ENCODE measurements at places on chromosomes 5 and 9. TPM values are rescaled to one million over a fixed set of nuclear protein-coding genes. Genes with fewer than 3 reads are reported as not detected.

The TRMO gene
- 11.2 TPM for total RNA-seq

The IL33 gene
- 18.6 TPM for total RNA-seq

The PCDHGC5 gene
- 0.58 TPM for total RNA-seq

The ENTREP1 gene
- not detected for total RNA-seq

The HSPA5 gene
- total RNA-seq: 276 TPM

The PHYHD1 gene
- 18.6 TPM for total RNA-seq

The FBP2 gene
- not detected for total RNA-seq

The GABRP gene
- total RNA-seq: not detected

The PCDHGB1 gene
- total RNA-seq: 0.82 TPM

The CDC20B gene
- not detected for total RNA-seq

The PCDHA10 gene
- total RNA-seq: under 0.01 TPM

The MAP1B gene
- total RNA-seq: 688 TPM

The CCL27 gene
- total RNA-seq: not detected

The PCDHGA3 gene
- 4.4 TPM for total RNA-seq

The IFNE gene
- 0.12 TPM for total RNA-seq

The SERF1A gene
- 5.8 TPM for total RNA-seq

The HEMGN gene
- not detected for total RNA-seq

The CA9 gene
- 0.77 TPM for total RNA-seq

The RAB24 gene
- total RNA-seq: 28.8 TPM

The PCDHB5 gene
- total RNA-seq: 0.34 TPM

The FBXL7 gene
- 17.2 TPM for total RNA-seq

The TLX3 gene
- not detected for total RNA-seq

The SLC6A19 gene
- not detected for total RNA-seq

The FGFR4 gene
- total RNA-seq: 5.4 TPM

The STOM gene
- 129 TPM for total RNA-seq

The UBAP1 gene
- 22.6 TPM for total RNA-seq

The PRLR gene
- 2.4 TPM for total RNA-seq

The PCDHA6 gene
- total RNA-seq: 0.17 TPM

The WNK2 gene
- not detected for total RNA-seq

The GABRA1 gene
- total RNA-seq: not detected

The ZDHHC11 gene
- total RNA-seq: 0.85 TPM

The TRIO gene
- 190 TPM for total RNA-seq

The LCN2 gene
- total RNA-seq: 0.23 TPM

The GABRG2 gene
- not detected for total RNA-seq

The ARHGAP26 gene
- 12.4 TPM for total RNA-seq

The SLF1 gene
- 1.5 TPM for total RNA-seq

The PCDHB9 gene
- 0.43 TPM for total RNA-seq

The KIF3A gene
- total RNA-seq: 1.8 TPM

The KIF27 gene
- total RNA-seq: 4.9 TPM

The IFNA2 gene
- not detected for total RNA-seq

The C1QTNF3 gene
- 1.1 TPM for total RNA-seq

The ZBTB43 gene
- 6.7 TPM for total RNA-seq

The TTC16 gene
- not detected for total RNA-seq

The STK32A gene
- total RNA-seq: 0.47 TPM

The NKD2 gene
- total RNA-seq: 0.09 TPM

The ADGRD2 gene
- not detected for total RNA-seq

The DOLPP1 gene
- total RNA-seq: 11.4 TPM

The ZFP37 gene
- 0.58 TPM for total RNA-seq

The GRIA1 gene
- total RNA-seq: not detected

The MED22 gene
- total RNA-seq: 14.5 TPM

The CTXN3 gene
- not detected for total RNA-seq

The BBLN gene
- 261 TPM for total RNA-seq

The YTHDC2 gene
- total RNA-seq: 7.1 TPM

The NR2F1-AS1 gene
- total RNA-seq: 28.7 TPM

The C9orf50 gene
- total RNA-seq: not detected

The CD74 gene
- 3.2 TPM for total RNA-seq

The ZFYVE16 gene
- 14.7 TPM for total RNA-seq

The OR1K1 gene
- total RNA-seq: not detected
